ENCODE measurements at places on chromosomes 4 and X.

- DNase-seq: peak; percentile 3
Observed at GRCh38 chrX:118823263-118824172, at the start of gene ZCCHC12. Gene ZCCHC12, plus strand, starts transcription at chrX:118823824. Its CDS starts 1,421 bp downstream, at chrX:118825245.

DNA sequence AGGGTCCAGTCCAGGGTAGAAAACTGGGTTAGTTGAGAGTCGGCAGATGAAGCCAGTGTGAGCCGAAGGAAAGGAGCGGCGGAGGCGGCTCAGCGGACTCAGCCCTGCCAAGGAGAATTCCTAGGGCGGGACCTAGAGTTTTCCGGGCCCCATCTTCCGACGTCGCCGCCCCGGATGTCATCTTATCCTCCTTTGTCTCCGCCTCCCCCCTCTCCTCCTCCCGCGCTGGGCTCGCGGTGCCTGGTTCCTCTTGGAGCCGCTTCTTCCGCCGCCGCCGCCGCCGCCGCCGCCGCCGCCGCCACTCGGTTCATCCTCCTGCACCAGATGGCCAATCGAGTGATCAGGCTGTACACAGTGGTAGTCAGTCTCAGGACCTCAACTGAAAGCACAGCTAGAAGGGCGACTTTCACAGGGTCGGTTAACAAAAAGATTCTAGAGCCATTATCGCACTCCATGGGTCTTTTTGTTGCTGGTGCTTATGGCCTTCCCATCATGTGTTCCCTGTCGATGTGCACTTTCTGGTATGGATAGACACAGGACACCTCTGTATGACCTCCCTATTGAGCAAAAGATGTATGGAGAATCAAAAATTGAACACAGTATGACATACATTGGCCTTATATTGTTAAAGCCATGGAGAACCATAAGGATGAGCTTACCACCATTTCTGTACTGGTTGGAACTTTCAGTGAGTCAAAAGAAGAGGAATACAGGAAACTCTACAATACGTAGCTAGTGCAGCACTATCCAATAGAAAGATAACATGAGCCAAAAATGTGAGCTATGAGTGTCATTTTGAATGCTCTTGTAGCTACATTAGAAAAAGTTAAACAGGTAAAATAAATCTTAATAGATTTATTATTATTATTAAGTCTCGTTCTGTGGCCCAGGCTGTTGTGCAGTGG lies 32.4 kb upstream of the THOC2 start:
- peak; percentile 86 for DNase-seq

DNA sequence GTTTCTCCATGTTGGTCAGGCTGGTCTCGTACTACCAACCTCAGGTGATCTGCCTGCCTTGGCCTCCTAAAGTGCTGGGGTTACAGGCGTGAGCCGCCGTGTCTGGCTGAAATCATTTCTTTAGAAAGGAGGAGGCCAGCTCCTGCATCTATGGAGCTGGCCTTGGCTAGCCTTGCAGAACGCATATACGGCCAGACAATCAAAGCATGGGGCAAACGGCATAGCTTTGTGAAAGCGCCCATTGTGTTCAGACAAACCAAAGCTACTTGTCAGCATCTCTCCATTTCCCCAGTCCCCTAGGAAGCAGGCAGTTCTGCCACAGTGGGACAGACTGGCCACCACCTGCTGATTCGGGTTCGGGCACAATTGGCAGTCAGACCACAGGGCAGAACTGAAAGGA lies 48.9 kb upstream of the IQSEC2 start:
- no peak for DNase-seq

- peak; percentile 4 for DNase-seq
Observed at GRCh38 chrX:139831675-139832456, 101.0 kb downstream of the ATP11C start.

DNA sequence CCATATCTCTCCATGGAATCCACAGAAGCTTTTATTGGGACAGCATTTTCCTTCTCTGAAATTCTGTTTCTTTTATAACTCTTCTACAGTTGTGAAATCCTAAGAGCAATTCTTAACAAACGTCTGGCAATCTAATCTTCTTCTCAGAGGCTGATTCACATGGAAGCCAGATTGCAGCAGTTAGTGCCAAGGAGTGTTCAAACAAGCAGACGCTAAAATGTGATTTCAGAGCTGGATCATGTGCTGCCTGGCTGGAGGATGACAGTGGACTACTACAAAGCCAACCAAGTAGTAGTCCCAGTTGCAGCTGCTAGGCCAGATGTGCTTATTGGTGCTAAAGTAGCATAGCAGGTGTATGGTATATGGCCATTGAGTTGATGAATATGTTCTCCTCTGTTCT lies 27.7 kb upstream of the GLRB start:
- no peak for DNase-seq

GRCh38 chr4:184671101-184671500 lies 21.6 kb downstream of the PRIMPOL start:
- DNase-seq: no peak

DNA sequence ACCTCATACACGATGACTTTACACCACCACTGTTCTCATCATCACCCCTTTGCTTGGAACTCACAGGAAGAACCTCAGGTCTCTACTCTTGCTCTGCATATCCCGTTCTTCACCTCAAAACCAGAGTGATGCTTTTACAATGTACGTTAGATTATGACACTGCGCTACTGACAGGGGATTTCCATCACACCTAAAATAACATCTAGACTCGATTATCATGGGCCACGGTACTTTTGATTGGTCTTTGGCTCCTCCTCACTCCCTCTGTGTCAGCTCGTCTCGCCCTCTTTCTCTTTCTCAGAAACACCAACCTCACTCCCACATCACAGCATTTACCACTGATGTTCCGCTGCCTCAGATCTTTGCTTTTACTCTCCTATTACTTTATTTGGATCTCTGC lies 172.4 kb downstream of the TLL1 start:
- no peak for DNase-seq

DNA sequence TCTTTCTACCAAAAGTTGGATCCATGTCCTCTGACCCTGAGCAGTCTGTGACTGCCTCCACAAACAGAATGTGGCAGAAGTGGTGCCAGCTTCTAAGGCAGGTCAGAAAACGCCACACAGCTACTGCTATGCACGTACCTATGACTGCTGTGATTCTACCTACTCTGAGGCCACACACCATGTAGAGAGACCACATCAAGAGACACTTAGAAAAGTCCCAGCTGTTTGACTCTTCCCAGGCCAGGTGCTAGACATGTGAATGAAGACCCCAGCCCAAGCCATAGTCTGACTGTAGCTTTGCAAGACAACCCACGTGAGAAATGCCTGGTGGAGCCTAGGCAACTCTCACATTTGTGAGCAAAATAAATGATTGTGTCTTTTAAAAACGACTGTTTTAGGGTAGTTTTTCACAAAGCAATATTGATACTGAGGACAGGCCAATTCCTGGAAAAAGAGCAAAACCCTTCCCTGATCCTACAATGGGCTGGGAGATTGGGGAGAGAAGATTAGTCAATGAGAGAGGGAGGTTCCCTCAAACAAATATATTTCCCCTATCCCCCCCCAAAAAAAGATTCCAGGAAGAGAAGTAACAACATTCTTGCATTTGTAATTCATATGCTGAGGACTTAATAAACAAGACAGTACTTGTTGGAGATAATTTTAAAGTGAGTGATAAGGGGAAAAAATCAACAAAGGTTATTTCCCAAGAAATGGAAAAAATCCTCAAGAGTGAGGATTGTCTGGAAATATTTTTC lies 33.3 kb downstream of the FRYL start:
- DNase-seq: no peak

GRCh38 chr4:38782452-38783108 lies at the start of gene TLR10:
Gene TLR10, minus strand, starts transcription at chr4:38782990. Its CDS starts 7,400 bp downstream, at chr4:38775590.
- peak; percentile 61 for DNase-seq

DNA sequence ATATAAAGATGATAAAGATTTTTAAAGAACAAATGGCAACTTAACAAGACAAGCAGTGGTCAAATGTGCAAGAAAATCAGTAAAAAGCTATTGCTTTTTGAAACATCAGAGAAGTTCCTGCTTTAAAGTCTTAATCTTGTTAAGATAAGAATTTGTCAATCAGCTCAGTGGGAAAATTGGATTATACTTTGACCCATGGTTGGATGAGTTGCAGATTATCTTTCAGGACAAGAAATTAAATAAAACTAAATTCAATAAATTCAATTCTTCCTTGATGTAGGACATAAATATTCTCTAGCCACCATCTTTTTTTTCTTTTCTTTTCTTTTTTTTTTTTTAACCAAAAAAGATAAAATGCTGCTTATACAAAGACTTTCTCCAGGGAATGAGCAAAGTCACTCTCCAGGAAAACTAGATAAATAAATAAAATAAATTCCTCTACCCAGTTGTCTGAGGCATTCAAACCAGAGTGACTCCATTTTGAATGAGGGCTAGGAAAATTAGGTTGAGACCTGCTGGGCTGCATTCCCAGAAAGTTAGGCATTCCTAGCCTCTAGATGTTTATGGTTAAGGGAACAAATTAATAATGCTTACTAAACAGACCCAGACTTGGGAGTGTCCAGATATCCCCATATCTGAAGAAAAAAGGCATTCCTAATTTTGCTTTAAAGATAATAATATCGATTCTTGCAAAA lies 211.2 kb downstream of the SNCA start:
- no peak for DNase-seq

DNA sequence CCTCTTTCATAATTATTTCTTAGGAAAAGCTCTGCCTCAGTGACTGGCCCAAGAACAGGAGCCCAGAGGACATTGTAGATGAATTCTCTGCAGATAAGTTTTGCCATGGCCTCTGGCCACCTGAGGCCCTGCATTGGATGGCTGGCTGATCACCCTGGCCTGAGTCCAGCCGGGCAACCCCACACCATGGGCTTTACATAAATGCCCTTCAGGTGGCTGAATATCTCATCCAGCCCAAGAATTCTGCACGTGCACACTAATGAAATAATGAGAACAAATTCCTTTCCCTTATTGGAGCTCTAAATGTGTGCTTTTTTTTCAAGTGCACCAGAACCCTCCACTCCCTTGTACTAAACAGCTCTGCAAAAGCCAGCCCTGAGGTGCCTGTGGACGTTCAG lies 65.7 kb downstream of the IRF2 start:
- no peak for DNase-seq

GRCh38 chrX:16491461-16491860 lies 158.5 kb upstream of the S100G start:
- DNase-seq: no peak

DNA sequence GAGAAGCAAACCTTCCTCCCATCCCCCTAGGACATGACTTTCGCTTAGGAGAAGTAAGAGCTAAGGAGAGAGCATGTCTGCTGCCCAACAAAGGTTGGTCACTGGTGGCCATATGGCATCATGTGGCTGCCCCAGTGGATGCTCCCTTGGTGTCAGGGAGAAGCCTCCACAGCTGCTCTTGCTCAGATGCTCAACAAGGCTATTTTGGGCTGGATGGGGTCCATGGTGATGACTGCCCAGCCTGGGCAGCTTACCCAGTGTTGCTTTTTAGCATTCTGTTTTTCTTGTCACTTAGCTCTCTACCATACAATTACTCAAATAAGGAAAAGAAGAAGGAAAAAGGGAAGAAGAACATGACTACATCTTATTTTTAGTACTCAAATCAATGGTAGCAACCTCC lies 48.9 kb upstream of the PPARGC1A start:
- no peak for DNase-seq

DNA sequence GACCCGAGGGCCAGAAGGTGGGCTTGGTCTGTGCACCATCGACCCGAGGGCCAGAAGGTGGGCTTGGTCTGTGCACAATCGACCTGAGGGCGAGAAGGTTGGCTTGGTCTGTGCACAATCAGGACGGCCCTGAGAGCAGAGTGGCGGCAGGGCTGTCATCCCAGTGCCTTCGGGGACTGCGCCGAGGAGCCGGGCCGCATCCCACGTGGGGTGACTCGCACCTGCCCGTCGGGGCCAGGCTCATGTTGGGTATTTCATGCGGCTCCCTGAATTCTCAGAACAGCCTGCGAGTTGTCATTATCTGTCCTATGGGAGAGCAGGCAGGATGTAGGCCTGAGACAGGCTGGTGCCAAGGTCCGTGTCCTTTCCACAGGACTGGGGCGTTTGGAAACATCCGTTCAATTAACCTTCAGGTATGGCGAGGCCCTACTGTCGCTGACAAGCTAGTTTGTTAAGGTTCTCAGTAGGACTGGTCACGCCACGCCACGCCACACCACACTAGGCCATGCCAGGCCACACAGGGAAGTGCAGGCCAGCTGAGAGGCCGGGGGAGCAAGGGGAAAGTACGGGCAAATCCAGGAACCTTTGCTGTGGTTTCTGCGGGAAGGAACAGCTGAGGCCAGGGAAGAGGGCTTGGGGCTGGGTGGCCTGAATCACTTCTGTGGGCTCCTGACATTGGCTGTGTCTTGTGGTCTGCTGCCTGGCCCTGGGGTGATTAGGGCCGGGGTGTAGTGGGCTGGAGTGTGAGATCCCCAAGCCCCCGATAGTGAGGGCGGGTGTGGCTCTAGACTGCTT lies 182.9 kb downstream of the AFAP1 start:
- DNase-seq: no peak

- peak; percentile 84 for DNase-seq
Observed at GRCh38 chrX:12974305-12974795, 560 bp upstream of the TMSB4X start.

- no peak for DNase-seq
Observed at GRCh38 chr4:140234697-140235060, 80.7 kb upstream of the MAML3 start.

DNA sequence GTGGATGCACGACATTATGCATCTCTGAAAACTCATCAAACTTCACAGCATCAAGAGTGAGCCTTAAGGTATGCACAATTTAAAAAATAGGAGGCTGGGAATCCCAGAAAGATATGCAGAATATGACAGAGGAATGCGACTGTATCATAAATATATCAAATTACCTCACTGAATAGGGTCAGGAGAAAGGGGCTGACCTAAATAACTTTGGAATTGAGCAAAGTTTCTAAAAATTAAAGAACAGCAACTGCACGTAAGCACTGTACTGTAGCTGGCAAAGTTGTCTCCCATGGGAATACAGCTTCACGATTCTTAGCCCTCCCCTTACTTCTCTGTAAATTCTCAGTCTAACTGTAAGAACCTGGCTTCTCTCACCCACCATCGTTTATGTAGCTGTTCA lies 397.4 kb upstream of the ZFP42 start:
- DNase-seq: no peak

DNA sequence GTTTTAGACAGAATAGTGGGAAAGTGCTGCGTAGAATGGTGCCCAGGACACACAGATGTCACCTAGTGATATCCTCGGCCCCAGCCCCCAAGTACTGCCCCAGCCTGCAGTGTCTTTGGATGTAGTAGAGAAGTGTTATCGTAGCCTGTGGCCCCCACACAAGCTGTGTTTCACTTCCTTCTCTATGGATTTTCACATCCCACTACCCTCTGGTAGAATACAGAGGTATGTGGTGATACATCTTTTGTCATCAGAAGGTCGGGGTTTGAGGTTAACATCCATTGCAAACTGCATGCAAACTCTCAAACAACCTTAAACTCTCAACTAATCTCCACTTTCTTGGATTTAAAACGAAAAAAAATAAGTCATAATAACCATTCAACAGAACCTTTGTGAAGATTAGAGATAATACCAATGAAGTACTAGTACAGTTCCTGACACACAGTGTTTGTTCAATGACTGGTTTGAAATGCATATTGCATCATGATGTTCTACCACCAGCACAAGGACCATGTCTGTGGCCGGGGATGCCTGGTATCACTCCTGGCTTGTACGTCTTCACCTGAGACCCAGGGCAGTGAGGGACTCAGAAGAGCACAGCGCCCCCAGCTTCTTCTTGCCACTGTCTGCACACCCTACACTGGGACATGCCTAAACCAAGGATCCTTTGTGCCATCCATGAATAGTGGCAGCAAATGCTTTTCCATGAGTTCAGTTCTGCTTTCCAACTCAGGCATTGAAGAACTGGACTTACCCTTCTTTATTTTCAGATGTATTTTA lies 267.3 kb downstream of the DCTD start:
- no peak for DNase-seq

GRCh38 chrX:121307449-121307848 lies 260.0 kb downstream of the GLUD2 start:
- no peak for DNase-seq

All from RPMI8226 (cell line).